ENCODE measurements at places on chromosomes 2 and 18.

DNA sequence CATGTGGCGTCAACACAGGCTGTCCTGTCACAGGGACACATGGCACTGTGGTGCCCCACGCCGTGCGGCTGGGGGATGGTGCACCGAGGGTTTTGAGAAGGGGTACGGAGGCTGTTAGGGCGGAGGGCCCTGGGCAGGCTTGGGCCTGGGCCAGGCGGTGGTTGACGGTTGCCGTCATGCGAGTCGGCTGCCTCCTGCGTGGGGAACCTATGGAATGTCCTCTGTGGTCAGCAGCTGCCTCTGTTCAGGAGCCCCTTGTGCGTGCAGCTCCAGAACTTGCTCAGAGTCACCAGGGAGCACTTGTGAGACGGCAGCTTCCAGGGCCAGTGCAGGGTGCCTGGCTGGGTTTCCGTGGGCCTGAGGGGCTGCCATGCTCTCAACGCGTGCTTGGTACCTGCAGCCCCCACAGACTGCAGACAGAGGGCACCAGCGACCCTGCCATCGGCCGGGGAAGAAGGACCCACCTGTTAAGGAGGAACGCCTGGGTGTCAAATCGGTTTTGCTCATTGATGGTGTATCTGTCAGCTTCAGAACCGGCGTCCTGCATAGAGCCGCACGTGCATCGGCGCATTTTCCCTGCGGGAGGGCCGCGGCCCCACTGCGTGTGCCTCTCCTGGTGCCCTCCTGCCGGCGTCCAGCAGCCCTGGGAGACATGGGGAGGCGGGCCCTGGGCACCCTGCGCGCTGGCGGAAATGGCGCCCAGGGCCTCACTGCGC is 10.0 kb upstream of the D2HGDH start:
- DNase-seq, result no peak

DNA sequence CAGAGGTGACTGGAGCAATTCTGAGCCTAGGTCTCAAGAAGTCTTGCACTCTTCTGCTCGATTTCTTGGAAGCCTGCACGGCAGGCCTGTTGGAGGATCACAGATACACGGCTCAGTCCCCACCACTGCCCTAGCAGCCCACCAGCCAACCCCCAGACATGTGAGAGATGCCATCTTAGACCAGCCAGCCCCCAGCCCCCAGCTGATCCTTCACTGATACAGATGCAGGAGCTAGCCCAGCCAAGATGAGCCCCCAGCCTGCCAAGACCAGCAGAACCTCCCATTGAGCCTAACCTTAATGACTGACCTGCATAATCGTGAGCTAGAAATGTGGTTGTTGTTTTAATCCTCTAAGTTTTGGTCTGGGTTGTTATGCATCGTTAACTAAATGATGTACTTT is 47.5 kb downstream of the INHBB start:
- no peak for DNase-seq

DNA sequence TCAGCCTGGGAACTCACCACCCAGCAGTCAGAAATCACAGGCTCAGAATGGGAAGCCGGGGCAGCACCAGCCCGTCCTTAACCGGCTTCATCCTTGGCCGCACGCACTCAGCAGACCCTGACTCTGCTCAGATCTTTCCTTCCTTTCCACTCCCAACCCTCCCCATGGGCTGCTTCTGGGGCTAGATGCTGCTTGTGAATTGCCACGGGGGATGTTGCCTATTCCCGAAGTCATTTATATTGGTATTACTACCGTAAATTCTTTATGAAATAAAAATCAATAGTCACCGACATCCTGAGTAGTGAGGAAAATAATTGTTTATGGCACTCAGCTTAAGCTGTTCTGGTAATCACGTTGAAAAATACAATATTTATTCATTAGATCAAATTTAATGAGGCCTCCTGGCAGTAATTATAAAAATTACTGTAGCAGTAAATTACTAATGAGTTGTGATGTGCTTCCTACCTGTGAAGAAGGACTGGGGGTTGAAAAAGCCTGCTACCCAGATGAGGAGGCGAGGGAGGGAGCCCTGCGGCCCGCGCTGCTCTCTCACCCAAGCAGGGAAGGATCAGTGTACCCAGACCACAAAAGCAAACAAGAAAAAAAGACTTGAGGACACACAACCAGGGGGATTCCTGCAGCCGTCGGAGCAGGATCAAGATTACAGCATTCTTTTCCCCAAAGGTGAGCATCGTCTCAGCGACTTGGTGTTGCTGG is 31.5 kb downstream of the CDCA7 start:
- DNase-seq, result no peak

- no peak for DNase-seq
Measured at GRCh38 chr2:109631741-109632140, 17.6 kb downstream of the SOWAHC start.

Measured in SIG-M5 (cell line).